SK-N-SH (cell line): ENCODE measurements at places on chromosomes 7 and 10.
A peak's percentile ranks its signal among the peaks of the same experiment; 100 is the strongest.

DNA sequence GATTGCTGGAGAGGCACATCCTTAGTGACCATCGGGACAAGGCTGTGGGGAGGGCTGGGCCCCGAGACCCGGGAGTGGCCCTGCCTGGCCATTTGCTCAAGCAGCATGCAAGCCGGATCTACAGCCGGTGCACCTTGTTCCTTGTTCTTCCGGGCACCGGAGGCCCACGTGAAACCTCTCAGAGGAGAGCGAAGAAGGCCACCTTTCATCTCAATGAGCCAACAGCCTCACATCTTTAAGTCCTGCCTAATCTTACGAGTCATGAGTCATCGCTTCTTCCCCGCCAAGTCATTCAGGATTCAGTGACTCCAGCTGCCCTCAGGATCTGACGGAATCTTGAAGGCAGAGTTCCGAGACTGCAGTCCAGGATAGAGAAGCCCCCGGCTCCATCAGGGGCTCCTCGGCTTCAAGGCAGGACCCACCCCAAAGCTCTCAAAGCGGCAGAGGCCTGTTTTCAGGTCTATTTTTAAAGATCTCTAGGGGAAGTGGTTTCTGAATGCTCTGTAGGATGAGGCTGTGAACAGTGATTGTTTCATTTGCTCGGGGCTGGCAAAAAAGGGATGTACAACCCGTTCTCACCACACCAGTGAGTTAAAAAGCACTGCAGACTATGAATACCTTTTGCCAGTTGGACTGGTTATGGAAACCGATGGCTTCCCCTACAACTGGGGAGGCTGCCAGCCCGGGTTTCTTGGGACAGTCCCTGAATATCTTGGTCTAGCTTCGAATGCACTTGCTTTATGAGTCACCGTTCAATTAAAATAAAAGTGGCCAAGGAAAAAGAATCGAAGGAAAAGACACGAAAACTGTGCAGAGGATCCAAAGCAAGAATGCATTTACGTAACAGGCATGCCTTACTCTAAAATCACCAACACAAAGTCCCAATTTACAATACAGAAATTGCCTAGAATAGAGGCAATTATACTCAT is 57.2 kb upstream of the ECHDC3 start:
- DNase-seq, result no peak

DNA sequence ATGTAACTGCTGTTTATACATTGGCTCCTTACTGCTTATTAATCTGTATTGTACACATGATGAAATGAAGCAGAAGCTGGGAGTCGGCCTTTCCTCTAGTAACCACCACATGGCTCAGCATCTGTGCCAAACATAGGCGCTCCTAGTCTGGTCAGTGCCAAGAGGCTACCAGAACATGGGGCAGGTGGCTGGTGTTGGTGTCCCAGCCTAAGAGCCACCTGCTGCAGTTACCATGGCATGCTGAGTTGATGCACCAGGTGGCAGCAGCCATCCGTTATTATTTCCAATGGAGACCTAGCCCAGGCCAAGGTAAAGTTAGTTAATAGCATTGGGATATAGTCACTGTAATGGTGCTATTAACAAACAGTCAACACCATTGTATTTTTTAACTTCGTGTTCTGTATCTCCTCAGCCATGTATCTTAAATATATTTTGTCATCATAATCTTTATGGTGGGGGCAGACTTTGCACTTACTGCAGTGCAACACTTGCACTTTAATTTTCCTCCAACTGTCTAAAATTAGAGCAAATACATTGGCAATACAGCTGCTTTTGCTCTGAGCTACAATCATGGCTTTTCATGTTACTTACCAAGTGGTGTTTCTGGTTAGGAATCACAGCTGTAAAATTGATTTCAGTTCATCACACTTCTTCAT is 33.1 kb downstream of the HBP1 start:
- peak; percentile 64 for DNase-seq

GRCh38 chr7:20280475-20281351 is 50.0 kb upstream of the ITGB8 start:
- DNase-seq, result peak; percentile 27

DNA sequence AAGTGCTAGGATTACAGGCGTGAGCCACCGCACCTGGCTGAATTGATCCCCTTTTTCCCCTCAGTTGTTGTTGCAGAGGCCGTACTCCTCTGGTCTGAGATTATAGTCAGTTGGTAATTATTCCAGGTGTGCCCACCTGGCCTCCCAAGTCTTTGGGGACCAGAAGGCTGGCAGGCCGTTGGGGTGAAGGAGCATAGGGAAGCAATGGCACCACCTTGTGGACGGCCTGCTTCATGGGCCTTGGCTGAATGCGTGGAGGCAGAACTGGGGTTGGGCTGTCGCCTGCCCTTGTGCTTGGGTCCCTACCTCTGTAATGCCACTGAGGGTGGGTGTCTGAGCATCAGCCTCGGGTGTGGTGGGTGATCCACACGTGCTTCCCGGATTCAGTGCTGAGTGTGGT is 125.7 kb downstream of the RGS10 start:
- peak; percentile 80 for DNase-seq

GRCh38 chr10:112280205-112280921 is 2.8 kb upstream of the TECTB start:
- no peak for DNase-seq
